ENCODE measurements at places on chromosomes 16 and 17. TPM values are rescaled to one million over a fixed set of nuclear protein-coding genes. Genes with fewer than 3 reads are reported as not detected.

The RAC3 gene
- polyA plus RNA-seq: 42.3 TPM

The GCGR gene
- 0.88 TPM for polyA plus RNA-seq

The DPEP2 gene
- 5.9 TPM for polyA plus RNA-seq

The ZDHHC7 gene
- 29.4 TPM for polyA plus RNA-seq

The ITGAD gene
- polyA plus RNA-seq: not detected

The KRT33B gene
- not detected for polyA plus RNA-seq

The TNFRSF17 gene
- polyA plus RNA-seq: 5.2 TPM

DNA sequence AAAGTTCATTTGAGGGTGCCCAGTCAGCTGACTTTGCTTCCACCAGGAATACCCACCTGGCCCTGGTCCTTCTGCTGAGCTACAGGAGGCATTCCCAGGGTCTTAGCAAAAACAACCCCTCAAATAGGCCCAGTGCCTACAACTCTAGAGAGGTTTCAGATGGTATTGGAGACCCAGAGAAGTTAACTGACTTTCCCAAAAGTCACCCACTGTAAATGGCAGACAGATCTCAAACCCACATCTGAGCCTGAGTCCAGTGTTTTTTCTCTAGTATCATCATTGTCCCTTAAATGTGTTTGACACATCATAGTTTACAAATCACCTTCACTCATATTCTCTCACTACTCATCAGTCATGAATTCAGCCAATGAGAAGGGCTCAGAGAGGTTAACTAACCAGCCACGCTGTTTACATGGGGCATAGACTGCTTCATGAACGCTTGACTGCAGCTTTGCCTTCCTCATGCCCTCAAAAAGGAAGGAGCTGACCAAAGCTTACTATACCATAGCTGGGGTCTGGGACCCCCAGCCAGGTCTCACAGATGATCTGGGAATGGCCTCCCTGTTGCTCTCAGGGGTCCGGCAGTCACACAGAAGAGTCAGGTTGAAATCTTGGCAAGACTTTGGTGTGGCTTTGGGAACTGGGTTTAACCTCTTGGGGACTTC, 3.7 kb downstream of the PHOSPHO1 start:
- no peak for DNase-seq

GRCh38 chr16:22380529-22380928, 6.1 kb upstream of the CDR2 start:
- DNase-seq: no peak

- DNase-seq: no peak
These were observed 20.1 kb upstream of the ALKBH5 start for GRCh38 chr17:18163547-18163946.

DNA sequence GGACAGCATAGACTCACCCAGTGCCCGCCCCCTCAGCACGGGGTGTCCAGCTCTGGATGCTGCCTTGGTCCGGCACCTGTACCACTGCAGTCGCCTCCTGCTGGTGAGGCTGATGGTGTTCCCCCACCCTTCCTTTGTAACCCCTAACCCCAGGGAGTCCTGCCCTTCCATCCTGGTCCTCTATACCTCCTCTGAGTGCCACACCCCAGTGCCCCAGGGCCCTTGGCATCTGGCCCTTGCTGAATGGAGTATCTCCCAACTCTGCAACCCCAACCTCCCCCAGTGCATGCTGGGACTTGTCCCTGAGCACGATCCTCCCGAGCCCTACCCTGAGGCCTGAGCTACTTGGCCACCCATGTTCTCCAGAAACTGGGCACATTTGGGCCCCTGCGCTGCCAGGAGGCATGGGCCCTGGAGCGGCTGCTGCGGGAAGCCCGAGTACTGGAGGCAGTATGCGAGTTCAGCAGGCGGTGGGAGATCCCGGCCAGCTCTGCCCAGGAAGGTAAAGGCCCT, 15.8 kb downstream of the RIPOR1 start:
- DNase-seq: no peak

- DNase-seq: no peak
These were observed 62.4 kb upstream of the FA2H start for GRCh38 chr16:74837056-74837455.

DNA sequence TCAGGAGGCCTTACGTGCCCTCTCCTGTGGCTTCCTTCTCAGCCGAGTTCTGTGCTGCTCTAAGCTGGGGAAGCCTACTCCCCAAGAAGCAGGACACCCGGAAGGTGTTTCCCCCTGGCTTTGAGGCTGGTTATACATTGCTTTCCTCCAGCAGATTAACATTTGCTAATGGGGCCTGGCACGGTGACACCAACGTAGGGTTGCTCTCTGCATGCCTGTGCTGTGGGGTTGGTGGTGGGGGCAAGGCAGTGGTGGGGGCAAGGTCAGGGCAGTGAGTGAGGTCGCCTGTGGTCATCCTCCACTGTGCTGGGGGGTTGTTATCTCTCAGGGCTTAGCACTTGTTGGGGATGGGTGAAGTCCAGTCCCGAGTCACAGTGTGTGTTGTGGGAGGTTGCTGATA, 4.2 kb downstream of the USP6 start:
- DNase-seq: no peak

- DNase-seq: no peak
These were observed 139.5 kb downstream of the PRKCB start for GRCh38 chr16:23975293-23975692.

DNA sequence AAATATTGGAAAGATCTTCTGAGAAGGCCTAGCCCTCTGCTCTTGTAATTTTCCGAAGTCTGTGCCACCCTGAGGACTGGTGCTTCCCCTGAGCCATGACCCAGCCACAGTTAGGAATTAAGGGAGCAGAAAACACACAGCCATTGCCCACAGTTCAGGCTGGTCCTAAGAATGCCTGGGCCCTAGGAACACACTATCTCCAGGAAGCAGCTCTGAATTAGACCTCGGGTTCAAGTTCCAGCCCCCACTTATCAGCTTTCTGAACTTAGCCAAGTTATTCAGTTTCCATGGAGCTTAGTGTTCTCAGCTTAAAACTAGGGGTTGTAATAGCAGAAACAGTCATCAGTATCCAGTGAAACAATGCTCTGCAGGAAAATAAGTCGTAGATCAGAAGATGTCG, 56.0 kb downstream of the CDH13 start:
- no peak for DNase-seq

- no peak for DNase-seq
These were observed 1.1 kb upstream of the DRC7 start for GRCh38 chr16:57693550-57693949.

- DNase-seq: no peak
These were observed 622.6 kb upstream of the GOT2 start for GRCh38 chr16:59356709-59357108.
